ENCODE measurements at places on chromosomes 3 and 15.

DNA sequence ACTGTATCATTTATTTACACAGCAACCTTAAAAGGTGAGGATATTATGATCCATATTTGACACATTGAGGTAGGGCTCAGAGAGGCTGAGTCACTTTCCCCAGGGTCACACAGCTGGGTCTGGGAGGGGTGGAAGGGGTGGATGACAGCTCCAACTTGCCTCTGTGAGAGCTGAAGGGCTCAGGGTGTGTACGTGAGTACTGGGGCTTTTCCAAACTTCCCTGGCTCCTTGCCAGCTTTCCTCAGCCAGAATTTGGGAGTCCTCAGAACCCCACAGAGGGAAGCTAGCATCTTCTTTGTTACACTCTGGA, 58.3 kb upstream of the SLC6A11 start:
- DNase-seq = peak; percentile 37
- no peaks in the 10 kb centered on the region for H3K36me3 ChIP-seq
- H3K27me3 ChIP-seq = peaks cover 33% of the 10 kb centered on the region
- no peak overlapping the region for H3K27ac ChIP-seq

DNA sequence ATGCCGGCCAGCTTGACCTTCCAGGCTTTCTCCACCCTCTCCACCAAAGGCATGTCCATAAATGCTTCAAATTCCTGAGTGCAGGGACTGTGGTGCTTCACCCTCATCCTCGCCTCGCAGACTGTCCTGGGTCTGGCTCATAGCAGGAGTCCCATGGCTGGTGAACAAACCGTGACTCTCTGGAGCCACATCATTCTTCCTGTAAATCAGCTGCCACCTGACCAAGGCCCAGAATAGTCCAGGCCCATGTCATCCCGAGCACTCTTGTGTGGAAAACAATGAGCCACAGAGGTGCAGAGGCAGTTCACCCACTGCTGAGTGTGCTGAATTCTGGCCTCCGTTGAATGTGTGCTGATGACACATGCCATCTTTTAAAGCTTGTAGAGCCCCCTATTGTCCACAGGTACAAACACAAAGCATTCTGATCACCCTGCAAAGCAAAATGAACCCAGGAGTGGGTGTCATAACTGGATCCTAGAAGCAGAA, 68.6 kb downstream of the ABHD5 start:
- no peak overlapping the region for H3K27ac ChIP-seq
- H3K27me3 ChIP-seq = no peaks in the 10 kb centered on the region
- H3K4me3 ChIP-seq = no peak overlapping the region

GRCh38 chr3:72316501-72317279, 531.6 kb downstream of the SHQ1 start:
- H3K27ac ChIP-seq = no peak overlapping the region
- no peak for DNase-seq
- no peak overlapping the region for H3K4me3 ChIP-seq

DNA sequence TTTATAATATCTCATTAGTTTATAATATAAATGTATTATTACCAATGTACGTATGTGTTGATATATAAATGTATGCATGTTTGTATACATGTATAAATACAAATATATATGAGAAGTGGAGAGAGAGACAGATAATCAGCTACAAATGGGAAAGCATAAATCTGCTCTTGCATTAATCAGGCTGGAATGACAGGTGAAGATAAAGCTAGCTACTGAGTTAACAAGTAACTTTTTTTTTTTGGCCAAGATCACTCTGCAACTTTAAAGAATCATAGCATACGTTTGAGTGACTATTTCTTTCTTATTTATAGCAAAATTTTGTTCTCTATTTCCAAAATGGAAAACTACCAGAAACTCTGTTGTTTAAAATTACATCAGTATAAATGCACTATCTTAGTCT, 422.8 kb downstream of the SI start:
- H3K36me3 ChIP-seq = no peaks in the 10 kb centered on the region
- H3K4me3 ChIP-seq = no peak overlapping the region
- H3K27ac ChIP-seq = no peak overlapping the region
- H3K27me3 ChIP-seq = no peaks in the 10 kb centered on the region

- DNase-seq = peak; percentile 39
- H3K27me3 ChIP-seq = no peaks in the 10 kb centered on the region
- H3K36me3 ChIP-seq = peaks cover 34% of the 10 kb centered on the region
- peak overlapping the region; percentile 86 for H3K27ac ChIP-seq
These were observed 2.5 kb downstream of the MPI start for GRCh38 chr15:74892313-74892712.

- no peak overlapping the region for H3K4me3 ChIP-seq
- no peaks in the 10 kb centered on the region for H3K4me1 ChIP-seq
- peaks cover 17% of the 10 kb centered on the region for H3K27me3 ChIP-seq
- H3K36me3 ChIP-seq = no peaks in the 10 kb centered on the region
- no peak overlapping the region for H3K27ac ChIP-seq
These were observed 113.6 kb downstream of the POLR2M start for GRCh38 chr15:57820119-57820518.

GRCh38 chr3:110576960-110577359, 494.7 kb upstream of the NECTIN3 start:
- no peaks in the 10 kb centered on the region for H3K4me1 ChIP-seq
- no peaks in the 10 kb centered on the region for H3K36me3 ChIP-seq
- H3K4me3 ChIP-seq = no peak overlapping the region
- no peak overlapping the region for H3K27ac ChIP-seq
- DNase-seq = no peak

DNA sequence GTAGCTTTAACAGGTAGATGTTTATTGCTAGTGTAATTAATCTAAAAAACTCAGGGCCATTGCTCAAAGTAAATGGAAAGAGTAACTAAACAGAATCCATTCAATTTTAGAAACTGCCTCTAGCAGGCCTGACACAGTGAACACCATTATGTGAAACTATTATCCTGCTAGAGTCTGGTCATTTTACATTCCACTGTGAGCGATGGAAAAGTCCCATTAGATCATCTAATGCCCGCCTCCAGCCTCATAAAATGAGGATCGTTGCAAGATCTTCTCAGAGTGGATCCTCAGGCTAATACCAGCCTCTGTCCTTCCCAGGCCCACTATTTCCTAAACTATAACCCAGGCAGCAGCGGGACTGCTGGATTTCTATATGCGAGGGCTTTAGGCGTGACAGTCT, 107.7 kb downstream of the WDR76 start:
- no peaks in the 10 kb centered on the region for H3K4me1 ChIP-seq
- no peak for DNase-seq
- H3K4me3 ChIP-seq = no peak overlapping the region
- no peaks in the 10 kb centered on the region for H3K36me3 ChIP-seq

DNA sequence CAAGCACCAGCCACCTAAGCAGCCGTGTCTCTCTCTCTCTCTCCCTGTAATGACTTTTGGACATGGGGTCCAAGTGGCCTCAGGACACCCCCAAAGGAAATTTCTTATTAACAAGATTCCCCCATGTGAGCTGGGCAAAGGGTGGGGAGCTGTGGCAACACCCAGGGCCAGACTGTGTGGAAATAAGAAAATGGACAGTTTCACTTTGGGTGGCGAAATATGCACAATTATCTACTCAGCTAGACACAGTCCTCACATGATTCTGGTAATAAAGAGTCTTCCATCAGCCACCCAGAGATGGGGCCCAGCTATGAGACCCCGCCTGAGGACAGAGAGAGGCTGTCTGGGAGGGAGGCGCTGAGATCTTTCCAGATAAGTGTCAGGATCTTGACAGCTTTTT, 96.8 kb upstream of the TPM1 start:
- no peak for DNase-seq
- peaks cover 10% of the 10 kb centered on the region for H3K27me3 ChIP-seq
- no peaks in the 10 kb centered on the region for H3K4me1 ChIP-seq
- H3K4me3 ChIP-seq = no peak overlapping the region
- no peak overlapping the region for H3K27ac ChIP-seq

DNA sequence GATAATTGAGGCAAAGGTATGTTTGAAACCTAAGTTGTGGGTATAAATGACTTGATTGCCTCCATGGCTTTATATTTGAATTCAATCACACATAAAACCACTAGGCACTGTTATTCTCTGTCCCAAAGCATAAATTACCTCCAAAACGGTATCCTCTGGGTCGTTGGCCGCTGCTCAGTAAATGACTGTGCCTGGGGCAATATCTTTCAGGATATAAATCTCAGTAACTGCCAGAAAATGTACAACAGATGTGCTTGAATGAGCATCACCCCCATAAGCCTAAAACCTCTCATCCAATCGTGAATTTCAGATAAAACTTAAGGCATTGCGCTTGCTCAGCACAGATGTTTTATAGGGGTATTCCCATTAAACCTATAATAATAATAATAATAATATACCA, 19.0 kb upstream of the C3orf49 start:
- peaks cover 2% of the 10 kb centered on the region for H3K27me3 ChIP-seq
- no peaks in the 10 kb centered on the region for H3K4me1 ChIP-seq
- DNase-seq = no peak
- H3K36me3 ChIP-seq = no peaks in the 10 kb centered on the region
- H3K4me3 ChIP-seq = no peak overlapping the region

- H3K4me3 ChIP-seq = no peak overlapping the region
- no peaks in the 10 kb centered on the region for H3K4me1 ChIP-seq
- DNase-seq = no peak
- H3K27me3 ChIP-seq = no peaks in the 10 kb centered on the region
These were observed 75.3 kb downstream of the ST8SIA2 start for GRCh38 chr15:92468991-92469390.

DNA sequence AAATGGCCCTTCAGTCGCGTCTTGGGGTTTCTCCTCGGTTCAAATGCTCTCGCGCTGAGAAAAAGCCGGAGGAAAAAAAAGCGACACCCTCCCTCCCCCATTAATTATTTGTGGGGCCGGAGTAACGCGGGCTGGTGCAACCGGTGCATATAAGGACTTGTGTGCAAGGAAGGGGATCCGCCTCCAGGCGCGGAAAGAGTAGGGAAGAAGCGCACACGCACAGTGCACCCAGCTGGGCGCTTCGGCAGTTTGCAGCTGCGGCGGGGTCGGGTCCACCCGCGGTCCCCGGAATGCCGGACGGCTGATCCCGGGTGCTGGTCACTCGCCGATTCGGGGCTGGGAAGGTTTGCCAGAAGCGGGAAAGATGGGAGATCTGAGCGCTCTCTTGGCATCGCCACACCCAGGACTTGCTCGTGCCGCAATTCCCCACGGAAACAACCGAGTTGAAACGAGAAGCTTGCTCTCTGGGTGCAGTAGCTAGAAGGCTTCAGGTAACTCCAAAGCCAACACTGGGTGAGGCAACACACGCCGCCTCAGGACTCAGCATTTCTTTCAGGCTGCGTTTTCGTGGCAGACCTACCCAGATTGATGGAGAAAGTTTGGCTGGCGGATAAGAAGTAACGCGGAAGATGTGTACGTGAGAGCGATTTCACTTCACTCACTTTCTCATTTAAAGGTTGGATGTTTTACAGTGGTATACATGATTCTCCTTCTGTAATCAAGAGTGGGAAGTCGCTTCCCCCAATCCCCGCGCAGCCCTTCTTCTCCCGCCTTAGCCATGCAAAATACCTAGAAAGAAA, 720 bp upstream of the TNIK start:
- peak; percentile 55 for DNase-seq
- no peaks in the 10 kb centered on the region for H3K36me3 ChIP-seq
- H3K4me3 ChIP-seq = peak overlapping the region; percentile 84
- no peaks in the 10 kb centered on the region for H3K27me3 ChIP-seq

DNA sequence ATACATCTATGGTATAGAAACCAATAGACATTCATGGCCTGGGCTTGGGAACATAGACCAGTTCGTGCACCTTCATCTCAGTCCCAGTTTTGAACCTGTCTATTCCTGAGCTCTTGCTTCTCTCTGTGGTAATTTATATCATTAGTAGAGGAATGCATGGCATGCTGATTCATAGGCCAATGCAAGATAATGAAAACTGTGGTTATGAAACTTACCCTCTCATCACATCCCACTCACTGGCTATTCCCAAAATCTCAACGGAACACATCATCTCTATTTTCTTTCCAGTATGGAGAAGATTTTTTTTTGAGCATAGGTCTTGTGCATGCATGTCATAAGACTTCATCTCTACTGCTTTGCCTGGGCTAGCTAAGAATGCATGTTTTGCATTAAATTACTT, 18.7 kb upstream of the P2RY12 start:
- DNase-seq = no peak
- no peak overlapping the region for H3K27ac ChIP-seq
- peaks cover 2% of the 10 kb centered on the region for H3K27me3 ChIP-seq
- peaks cover 1% of the 10 kb centered on the region for H3K4me1 ChIP-seq

DNA sequence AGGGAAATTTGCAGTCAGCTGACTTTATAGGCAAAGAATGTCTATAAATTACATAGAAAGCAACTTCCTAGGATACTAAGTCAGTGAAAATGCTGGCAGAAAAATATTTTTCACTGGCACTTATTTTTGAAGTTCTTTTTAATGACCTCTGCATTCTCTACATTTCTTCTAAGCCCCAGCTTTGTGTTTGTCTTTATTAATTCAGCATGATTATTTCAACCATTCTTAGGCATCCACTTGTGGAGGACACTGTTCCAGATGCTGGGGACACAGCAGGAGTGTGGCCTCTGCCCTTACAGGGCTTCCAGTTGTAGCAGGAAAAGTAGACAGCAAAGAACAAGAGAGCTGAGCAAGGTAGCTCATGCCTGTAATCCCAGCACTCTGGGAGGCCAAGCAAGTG, 15.0 kb downstream of the LRRK1 start:
- no peak overlapping the region for H3K4me3 ChIP-seq
- no peak for DNase-seq
- H3K4me1 ChIP-seq = no peaks in the 10 kb centered on the region
- H3K27ac ChIP-seq = no peak overlapping the region
- H3K27me3 ChIP-seq = no peaks in the 10 kb centered on the region
- no peaks in the 10 kb centered on the region for H3K36me3 ChIP-seq

Data from activated naive CD4-positive, alpha-beta T cell treated with anti-CD3 and anti-CD28 coated beads for 36 hours (primary cell).